AG09309 (cell line): ENCODE measurements at places on chromosomes 16 and 17.

DNA sequence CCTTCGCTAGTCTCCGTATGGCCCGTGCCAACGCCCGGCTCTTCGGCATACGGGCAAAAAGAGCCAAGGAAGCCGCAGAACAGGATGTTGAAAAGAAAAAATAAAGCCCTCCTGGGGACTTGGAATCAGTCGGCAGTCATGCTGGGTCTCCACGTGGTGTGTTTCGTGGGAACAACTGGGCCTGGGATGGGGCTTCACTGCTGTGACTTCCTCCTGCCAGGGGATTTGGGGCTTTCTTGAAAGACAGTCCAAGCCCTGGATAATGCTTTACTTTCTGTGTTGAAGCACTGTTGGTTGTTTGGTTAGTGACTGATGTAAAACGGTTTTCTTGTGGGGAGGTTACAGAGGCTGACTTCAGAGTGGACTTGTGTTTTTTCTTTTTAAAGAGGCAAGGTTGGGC, 2.5 kb downstream of the RPL13 start:
- DNase-seq = no peak

- no peak for DNase-seq
These were observed 44.4 kb downstream of the CLEC19A start for GRCh38 chr16:19329932-19330331.

DNA sequence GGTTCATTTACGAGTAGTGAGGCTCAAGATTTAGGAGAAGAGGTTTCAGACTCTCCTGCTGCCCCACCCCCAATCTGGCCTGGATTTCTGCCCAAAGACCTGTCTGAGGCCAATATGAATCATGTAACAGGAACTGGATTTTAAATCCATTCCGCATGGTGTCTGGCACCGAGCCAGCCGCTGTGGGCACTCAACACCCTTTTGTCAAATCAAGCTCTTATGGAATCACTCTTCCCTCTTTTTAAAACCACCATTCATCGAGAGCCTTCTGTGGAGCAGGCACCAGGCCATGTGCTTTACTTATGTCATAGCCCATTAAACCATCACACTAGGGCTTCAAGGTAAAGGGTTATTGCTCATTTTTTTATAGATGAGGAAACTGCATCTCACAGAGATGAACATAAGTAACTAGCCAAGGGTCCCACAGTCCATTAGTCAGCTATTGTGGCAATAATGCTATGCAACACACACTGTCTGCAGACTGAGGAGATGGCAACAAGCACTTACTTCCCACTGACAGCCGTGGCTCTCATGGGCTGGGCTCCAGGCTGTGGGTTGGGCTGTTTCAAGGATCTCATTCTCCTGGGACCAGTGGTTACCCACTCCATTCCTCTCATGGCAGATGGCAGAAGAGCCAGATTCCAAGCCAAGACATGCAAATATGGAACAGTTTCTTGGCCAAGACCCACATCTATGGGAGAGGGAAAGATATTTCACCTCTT, 93.6 kb downstream of the WSCD1 start:
- no peak for DNase-seq

DNA sequence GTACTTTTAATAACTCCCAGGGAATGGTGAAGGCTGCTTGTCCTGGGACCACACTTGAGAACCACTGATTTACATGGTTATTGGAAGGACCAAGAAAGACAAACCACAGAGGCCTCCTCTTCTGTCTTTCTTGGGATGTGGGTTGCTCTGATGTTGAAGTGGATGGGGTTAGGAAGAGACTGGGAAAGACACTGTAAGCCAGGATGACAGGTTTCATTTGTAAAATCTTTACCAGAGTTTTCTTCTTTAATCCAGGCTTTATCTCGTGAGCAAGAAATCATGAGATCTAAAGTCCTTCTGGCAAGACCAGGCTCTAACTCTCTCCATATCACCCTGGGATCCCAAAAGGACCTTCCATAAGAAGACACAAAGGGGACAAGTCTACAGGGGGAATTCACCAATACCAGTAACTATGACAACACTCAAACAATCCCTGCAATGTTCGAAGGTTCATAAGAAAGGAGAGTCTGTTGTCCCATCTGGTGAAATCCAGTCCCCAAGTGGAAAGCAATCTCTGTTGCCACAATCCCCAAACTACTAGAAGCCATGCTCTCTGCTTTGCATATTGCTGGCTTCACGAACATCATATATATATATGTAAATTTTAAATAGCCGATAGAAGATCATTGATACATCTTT, 44.8 kb upstream of the CDRT4 start:
- no peak for DNase-seq

DNA sequence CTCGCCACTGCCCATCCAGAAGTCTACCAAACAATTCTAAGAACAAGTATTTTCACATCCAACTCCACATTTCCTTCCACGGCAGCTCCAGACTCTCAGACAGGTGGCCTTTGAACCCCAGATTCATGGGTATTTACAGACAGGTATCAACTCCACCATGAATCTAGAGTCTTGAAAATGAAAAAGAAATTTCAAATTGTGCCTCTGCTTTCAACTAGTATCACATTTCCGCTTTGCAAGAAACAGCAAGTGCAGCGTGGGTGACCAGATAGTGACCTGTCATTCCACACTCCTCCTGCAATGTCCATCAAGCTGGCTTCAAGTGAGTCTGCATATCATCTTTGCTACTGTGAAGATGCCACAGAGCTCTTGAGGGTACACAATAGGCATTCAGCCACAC, 232.4 kb upstream of the RPL38 start:
- DNase-seq = no peak

DNA sequence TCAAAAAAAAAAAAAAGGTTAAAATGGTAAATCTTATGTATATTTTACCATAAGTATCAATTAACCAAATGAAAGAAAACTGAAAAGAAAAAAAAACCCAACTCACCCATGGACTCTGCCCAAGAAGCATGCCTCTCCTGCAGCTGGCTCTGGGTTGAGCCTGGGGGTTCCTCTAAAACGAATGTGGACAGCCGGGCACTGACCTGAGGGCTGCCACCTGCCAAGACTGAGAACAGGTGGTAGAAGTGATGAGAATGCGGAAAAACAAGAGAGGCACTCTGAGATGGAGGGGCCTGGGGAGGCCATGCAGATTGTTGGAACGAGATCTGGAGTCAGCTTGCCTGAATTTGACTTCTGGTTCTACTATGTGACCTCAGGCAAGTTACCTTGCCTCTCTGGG, 85.5 kb upstream of the MSI2 start:
- DNase-seq = no peak

GRCh38 chr17:63832455-63832854, 5.0 kb upstream of the FTSJ3 start:
- no peak for DNase-seq

DNA sequence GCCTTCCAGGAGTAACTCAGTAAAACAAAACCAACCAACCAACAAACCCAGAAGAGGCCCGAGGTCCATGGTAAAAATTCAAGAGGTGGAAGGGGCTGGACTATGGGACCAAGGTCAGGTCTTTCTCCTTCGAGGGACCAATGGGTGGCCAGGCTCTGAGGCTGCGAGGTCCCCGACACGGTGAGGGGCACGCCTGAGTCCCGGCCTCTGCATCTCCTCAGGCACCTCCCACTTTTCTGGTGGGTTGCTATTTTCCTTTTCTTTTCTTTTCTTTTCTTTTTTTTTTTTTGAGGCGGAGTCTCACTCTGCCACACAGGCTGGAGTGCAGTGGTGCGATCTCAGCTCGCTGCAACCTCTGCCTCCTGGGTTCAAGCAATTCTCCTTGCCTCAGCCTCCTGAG, 18.0 kb downstream of the CD7 start:
- no peak for DNase-seq

DNA sequence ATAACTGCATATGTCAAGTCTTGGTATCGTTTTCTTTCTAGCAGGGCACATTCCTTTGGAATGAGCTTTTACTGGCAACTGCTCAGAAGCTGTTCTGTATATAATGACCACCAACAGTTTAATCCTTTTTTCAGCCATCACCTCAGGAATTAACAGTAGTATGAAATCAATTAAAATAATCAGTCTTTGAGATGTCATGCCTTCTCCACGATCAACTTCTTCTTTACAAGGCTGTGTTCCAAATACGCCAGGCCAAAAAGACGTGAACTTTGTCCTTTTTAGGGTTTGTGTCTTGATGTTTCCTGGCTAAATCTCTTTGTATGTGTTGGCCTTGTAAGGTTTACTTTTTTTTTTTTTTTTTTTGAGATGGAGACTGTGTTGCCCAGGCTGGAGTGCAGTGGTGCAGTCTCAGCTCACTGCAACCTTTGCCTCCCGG, 54.9 kb downstream of the ABCC1 start:
- DNase-seq = no peak

- no peak for DNase-seq
These were observed 370.1 kb upstream of the ZFHX3 start for GRCh38 chr16:73418051-73418450.

- DNase-seq = no peak
These were observed 31.4 kb downstream of the CACNA1H start for GRCh38 chr16:1184156-1184868.

GRCh38 chr17:66965801-66966262, 1.3 kb downstream of the CACNG4 start:
- no peak for DNase-seq

DNA sequence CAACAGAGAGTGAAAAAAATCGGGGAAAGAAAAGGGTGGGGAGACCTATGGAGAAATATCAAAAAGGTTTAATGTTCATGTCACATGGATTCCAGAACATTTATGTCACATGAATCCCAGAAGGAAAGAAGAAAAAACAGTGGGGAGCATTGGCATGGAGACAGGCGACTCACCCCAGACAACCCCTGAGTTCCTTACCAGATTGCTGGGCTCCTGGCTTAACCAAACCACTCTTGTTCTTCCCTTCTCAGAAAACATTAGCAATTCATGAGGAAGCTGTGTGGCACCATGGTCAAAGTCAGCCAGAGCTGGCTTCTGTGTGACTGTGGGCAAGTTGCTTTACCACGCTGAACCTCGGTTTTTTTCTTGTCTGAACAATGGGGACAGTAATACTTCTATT, 49.6 kb upstream of the CLEC19A start:
- no peak for DNase-seq

GRCh38 chr16:54116124-54116655, 170.4 kb downstream of the IRX3 start:
- DNase-seq = no peak

GRCh38 chr17:65495122-65496055, 66.1 kb downstream of the AXIN2 start:
- DNase-seq = no peak

- no peak for DNase-seq
These were observed 3.0 kb upstream of the ADAMTS18 start for GRCh38 chr16:77437859-77438258.

DNA sequence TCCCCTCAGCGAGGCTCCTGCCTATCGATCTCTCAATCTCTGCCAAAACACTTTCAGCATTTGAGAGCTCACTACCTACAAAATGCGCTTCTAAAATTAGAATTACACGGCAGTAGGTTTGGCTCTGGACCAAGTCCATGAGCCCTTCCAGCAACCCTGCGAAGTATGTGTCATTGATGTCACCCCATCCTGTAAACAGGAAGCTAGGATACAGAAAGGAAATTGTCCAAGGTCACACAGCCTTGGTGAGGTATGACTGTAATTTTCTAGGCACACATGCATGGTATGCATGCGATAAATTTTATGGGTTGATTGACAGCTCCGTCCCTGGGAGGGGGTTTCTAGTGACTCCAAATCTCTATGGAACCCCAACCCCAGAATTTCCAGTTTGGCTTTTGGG, 330.3 kb upstream of the CDH5 start:
- no peak for DNase-seq

DNA sequence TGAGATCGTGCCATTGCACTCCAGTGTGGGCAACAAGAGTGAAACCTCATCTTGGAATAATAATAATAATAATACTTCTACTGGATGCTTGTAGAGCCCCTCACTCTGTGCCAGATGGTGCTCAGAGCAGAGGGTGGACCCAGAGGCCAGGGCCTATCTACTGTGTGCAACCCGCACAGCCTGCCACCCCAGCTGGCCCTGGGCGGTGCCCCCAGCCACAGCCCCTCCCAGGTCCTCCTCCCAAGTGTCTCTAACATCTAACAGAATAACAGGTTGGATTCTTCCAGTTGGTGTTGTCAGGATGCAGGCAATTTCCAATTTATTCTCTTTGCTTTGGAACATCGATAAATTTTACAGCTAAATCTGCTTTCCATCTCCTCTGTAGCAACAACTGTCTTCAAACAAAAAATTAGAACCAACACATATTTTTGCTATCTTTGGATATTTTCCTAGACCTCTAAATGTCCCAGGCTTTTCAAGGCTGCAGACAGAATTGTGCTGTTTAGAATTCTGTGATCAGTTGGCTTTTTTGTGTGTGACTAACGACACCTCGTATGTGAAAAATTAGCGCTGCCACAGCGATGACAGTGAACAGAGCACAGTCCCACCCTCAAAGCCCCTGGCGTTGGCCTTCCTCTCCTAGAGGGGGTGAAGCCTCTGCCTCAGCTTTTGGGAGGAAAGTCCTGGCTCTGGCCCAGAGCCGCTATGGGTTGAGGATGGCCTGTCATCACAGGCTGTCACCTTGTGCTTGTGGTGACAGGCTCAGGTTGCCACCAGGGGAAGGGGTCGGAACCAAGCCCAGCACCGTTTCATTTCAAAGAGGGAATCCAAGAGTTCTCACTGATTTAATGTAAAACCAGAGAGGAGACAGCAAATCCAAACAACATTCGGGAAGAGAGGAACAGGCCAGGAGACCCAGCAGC, 7.6 kb upstream of the EVPL start:
- no peak for DNase-seq

GRCh38 chr16:83109490-83110125, 482.8 kb downstream of the CDH13 start:
- no peak for DNase-seq
